ENCODE measurements at places on chromosomes 7 and 10.

- DNase-seq: no peak
These were observed 219.9 kb downstream of the TCF7L2 start for GRCh38 chr10:113169853-113170460.

DNA sequence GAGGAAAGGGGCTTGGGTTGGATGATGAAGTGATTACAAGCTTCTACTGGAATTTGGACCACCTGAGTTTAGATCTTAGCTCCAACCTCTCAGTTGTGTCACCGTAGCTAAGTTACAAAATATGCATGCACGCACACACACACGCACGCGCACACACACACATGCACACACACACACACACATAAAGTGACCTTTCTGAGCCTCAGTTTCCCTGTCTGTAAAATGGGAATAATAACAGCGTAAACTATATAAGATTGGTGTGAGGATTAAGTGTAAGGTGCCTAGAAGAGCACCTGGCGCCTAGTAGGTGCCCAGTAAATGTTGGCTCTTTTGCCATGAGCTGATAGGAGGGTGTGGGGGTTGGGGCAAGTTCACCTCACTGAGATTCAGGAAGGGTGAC lies 12.6 kb upstream of the AQP1 start:
- DNase-seq: no peak

DNA sequence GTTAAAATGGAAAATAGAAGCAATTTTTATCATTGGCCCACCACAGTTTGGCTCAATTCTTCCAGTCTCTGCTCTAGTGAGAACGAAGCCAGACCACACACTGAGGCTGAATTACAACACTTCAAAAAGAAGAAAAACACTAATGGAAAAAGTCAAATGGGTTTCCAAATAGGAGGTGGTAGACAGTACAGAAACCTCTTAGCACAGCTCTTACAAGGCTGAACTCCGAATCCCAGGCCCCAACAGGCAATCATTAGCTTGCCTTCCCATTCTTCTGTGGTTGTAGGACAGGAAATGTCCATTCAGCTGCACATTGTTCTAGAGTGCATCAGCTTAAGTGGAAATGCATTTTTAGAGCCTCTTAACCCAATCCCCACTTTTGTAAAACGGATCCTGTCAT lies 115.1 kb upstream of the MEOX2 start:
- DNase-seq: peak; percentile 77

DNA sequence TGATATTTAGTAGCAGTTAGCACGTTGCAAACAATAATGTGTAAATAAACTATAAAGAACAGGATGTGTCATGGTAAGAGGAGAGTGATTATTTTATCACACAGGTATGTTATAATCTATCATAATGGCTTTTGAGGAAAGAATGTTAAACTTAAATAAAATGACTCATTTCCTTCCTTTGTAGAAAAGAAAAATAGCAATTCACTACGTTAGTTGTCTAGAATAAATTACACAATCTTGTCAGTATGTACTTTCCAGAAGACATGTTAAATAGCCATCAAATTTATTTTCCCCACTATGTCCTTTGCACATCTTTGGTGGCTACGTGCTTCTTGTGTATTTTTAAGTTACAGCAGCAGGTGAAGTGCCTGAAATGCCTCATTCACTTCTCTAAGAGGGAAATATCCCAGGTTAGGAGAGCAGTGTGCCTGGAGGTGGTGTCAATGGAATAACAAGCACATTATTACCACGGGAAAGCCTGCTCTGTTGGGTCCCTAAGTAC lies 133.8 kb downstream of the SEMA3A start:
- DNase-seq: peak; percentile 15

DNA sequence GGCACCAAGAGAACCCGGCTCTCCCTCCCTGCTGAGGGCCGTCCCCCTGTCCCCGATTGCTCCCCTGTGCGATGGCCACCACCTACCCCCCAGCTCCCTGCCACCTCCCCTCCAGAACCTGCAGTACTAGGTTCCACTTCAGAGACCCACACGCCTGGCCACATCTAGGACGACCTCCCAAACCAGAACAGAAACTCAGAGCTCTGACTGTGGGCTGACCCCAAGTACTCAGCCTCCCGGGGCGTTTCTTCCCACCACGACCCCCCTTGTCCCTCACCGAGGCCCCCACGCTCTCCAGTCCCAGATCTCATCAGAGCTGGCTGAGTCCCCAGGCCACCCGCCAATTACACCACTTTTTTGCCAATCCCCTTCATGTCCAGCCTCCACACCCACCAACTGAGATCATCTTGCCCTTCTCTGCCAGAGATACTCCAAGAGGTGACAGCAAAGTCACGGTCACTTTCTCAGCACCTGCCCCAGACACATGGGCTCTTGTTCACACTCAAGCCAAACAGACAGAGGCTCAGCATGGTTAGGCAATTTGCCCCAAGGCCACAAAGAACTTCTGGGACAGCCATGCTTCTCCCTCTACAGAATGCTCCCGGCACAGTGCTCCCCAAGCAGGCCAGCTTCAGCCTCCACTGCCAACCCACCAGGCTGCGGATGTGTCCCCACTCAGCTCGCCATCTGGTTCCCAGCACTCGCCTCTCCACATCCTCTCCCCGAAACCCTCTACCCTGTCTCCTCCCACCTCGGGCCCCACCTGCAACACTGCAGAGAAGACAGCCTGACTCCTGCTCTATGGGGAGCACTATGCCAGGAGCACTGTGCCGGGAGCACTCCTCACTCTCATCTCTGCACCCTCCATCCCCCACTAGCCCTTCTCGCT lies 4.7 kb downstream of the TMEM120A start:
- no peak for DNase-seq

- peak; percentile 54 for DNase-seq
These were observed 153.2 kb upstream of the ADO start for GRCh38 chr10:62651341-62651740.

- DNase-seq: no peak
These were observed 4.0 kb downstream of the CDHR1 start for GRCh38 chr10:84198206-84198915.

GRCh38 chr7:33707427-33707826 lies 197.9 kb upstream of the BMPER start:
- DNase-seq: no peak

- DNase-seq: peak; percentile 87
These were observed 3.7 kb upstream of the MCU start for GRCh38 chr10:72688208-72688651.

DNA sequence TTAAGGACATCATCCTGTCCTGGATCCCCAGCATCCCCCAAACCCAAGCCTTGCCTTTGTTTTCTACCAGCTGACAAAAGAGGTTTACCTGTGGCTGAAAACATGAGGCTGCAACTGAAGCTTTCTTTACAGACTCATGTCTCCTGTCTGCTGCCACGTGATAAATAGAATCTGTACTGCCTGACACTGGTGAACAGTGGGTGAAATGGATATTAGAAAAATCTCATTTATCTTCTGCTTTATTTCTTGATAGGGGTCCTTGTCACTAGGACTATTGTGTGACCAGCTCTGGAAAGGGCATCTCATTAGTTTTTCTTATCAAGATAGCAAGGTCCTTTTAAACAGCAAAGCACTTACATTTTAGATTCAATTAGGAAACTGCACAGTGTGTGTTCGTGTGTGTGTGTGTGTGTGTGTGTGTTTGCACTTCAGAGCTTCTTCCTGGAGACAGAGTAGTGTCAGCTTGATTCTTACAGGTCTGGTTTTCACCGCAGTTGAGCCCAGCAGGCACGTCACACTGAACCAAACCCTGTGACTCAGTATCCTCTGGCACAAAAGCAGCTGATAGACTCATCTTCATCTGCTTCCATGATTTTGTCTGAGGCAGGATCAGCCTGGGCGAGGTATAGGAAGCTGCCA lies 373.5 kb upstream of the CELF2 start:
- peak; percentile 62 for DNase-seq

DNA sequence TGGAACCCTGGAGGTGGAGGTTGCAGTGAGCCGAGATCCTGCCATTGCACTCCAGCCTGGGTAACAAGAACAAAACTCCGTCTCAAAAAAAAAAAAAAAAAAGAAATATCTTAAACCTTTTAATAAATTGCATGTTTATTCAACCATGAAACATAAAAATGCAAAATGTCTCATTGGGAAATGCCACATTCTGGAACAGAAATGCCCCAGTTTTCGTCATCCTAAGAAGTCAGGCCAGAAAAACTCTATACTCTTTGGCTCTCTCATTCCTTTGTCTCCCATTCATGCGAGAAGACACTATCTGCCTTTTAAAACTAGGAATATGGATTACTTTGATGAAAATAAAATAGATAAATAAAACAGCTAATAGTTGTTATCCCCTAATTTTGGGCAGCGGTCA lies 21.5 kb upstream of the ABLIM1 start:
- no peak for DNase-seq

- no peak for DNase-seq
These were observed 4.3 kb upstream of the GSTO1 start for GRCh38 chr10:104250371-104250770.

- DNase-seq: no peak
These were observed 85.5 kb downstream of the FAS start for GRCh38 chr10:89076120-89076519.

DNA sequence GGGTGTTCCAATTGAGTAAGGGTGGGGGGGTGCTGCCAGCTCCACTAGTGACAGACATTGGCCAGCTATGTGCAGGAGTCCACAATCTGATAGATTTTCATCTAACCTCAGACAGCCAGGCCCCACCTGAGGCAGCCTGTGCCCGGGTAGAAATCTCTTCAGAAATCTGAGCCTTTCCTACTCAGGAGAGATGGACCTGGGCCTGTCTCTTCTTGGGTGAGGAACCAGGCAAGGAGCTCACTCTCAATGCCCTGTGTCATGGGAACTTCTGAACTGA lies 86.9 kb downstream of the UBE2H start:
- no peak for DNase-seq

DNA sequence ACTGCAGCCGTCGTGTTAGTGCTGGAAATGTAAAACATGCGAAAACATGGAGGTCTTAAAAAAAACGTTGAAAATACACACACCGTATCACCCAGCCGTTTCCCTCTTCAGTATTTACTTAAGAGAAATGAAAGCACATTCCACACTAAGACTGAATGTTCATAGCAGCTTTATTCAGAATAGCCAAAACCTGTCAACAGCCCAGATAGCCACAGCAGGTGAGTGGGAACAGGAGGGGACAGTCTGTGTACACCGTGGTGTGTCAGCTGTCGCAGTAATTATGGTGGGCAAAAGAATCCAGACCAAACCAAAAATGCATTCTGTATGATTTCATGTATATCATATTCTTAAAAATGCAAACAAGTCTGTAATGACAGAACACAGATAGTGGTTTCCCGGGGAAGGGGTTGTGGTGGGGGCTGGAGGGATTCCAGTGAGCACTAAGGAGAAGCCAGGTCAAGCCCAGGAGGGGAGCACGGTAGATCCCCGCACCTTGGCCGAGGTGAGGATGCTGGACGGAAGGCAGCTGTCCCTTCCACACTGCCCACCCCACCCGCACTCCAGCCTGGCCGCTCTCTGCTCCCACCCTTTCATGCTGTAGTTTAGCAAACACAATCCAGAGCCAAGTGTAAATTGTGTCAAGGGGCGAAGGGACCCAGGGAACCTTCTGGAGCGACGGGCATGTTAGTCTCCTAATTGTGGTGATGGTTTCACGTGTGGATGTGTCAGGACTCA lies 123.6 kb downstream of the NKX6-2 start:
- no peak for DNase-seq

- no peak for DNase-seq
These were observed 188.4 kb upstream of the LYZL1 start for GRCh38 chr10:29100505-29100904.

DNA sequence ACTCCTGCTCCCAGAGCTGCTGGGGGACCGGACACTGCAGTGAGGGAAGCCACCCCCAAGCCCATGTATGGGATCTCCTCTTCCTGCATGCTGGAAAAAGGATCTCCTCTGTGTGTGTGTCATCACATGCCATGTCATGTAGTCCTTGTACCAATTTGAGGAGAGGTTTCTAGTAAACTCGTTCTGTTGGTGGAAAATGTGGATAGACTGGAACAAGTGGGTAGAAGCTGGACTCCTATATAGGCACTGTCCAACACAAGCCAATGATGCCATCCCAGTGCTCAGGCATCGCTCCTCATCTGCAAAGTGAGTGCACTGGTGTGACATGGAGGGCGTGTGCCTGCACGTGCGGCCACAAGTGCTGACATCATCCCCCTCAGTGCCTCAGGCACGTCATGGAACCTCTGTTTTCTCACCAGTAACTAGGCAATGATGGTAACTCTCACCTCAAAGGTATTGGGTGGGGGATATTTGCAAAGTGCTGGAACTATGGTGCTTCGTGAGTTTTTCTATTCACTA lies 19.3 kb downstream of the MYO1G start:
- DNase-seq: no peak

GRCh38 chr7:127794551-127794950 lies 142.6 kb downstream of the SND1 start:
- no peak for DNase-seq

GRCh38 chr10:247480-247879 lies 112.2 kb downstream of the ZMYND11 start:
- no peak for DNase-seq

GRCh38 chr10:6221971-6222751 lies 19.4 kb downstream of the PFKFB3 start:
- peak; percentile 63 for DNase-seq

DNA sequence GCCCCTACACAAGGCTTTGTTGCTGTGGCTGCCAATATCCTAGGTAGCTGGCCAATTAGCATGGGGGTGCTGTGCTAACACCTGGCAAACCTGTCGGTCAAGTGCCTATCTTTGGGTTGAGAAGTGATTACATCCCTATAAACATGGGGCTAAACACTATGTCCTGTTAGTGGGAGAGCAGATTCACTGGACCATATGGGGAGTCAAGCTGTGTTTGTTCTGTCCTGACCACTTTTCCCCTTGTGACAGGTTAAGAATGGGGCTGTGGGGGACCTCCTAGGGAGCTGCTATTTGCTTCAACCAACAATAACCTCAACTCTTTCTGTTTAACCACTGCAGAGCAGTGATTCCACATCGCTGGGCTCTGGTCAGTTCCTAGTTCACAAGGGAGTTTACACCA lies 151.5 kb upstream of the AOAH start:
- DNase-seq: no peak

- peak; percentile 13 for DNase-seq
These were observed at the start of gene C1QL3 for GRCh38 chr10:16521311-16522016. Gene C1QL3 (minus strand): TSS chr10:16521879. CDS start chr10:16521065, 814 bp downstream.

GRCh38 chr7:26006426-26006825 lies 145.6 kb upstream of the NFE2L3 start:
- DNase-seq: no peak

DNA sequence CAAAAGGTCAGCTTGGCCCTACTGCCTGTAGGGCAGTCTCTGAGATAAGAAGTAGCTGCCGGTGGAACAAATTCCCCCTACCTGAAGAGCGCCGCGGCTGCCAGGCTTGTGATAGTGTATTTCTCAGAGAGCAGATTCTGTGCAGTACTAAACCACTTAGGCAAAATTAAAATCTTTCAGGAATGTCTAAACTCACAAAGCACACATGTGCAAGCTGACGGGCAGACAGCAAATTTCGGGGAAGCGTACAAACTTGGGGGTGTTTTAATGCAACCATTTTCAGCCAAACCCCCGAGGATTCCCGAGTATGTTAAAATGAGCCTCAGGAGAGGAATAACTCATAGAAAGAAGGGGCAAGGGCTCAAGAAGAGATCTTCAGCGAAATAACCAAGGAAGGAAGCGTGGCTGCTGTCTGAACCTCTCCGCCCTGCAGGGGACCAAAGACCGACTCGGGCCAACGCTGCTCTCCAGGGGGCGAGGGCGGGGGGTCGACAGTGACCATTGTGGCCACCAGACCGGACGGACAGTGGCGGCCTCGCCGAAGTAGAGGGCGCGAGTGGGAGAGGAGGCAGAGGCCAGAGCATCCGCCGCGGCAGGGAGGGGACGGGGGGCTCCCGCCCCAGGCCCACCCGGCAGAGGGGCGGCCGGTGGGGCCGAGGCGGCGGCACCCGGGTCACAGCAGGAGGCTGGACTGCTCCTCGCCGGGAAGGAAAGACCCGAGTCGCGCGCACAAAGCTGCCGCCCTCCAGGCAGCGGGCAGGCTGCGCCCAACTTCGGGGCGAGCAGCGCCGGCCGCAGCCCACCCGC lies 819 bp downstream of the HYCC1 start:
- DNase-seq: peak; percentile 9
